ENCODE measurements at places on chromosomes 1 and 21.

GRCh38 chr1:92736395-92736794 is 48.5 kb downstream of the EVI5 start:
- no peaks in the 10 kb centered on the region for H3K4me1 ChIP-seq
- H3K27me3 ChIP-seq = no peaks in the 10 kb centered on the region
- no peak for DNase-seq

DNA sequence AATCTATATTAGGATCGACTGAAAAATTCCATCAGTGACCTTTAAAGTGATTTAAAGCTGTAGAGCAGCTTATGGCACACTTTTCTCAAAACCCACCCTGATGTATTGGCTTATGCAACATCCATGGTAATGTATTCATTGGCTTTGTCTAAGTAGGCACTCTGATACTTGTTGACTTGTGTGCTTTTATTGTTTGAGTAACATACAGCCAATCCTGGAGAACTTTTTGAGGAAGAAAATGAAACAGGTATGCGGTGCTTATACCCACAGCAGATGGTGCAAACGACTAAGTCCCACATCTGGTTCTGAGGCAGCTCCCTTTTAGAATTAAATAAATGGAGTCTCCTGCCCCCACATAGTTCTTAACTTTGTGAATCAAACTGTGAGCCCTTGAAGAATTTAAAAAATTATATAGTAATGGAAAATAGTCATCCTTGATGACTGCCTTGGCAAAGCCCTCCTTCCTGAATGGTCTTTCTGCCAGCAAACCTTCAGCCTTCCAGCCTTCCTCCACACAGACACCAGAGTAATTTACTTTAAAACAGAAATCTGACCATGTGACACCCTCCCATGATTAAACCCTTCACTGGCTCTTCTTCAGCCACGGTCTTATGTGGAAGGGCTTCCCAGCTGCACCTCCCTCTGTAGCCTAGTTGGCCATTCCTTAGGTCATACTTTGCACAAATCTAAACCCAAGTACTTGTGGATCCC is 116.0 kb downstream of the BCAR3 start:
- DNase-seq = no peak
- peaks cover 12% of the 10 kb centered on the region for H3K4me1 ChIP-seq
- H3K4me3 ChIP-seq = no peak overlapping the region
- no peaks in the 10 kb centered on the region for H3K27me3 ChIP-seq
- peaks cover 36% of the 10 kb centered on the region for H3K36me3 ChIP-seq
- H3K27ac ChIP-seq = no peak overlapping the region

DNA sequence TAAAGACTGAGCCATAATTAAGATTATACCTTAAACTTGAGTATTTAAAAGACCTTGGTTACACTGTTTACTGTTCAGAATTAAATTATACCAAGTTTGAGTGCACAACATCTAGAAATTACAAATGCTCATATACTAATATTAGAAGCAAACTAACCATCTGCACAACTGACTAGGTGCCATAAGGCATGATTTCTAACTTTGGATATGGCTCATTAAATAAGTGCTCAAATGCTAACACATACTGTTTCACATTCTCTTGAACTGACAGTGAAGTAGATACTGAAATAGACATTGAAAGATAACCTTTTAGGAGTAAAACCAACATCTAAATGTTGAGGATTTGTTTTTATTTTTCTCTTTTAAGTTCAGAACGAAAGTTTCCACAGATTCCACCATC is 74.1 kb downstream of the PRKAA2 start:
- no peak overlapping the region for H3K27ac ChIP-seq
- DNase-seq = no peak
- H3K36me3 ChIP-seq = no peaks in the 10 kb centered on the region
- no peaks in the 10 kb centered on the region for H3K27me3 ChIP-seq
- no peak overlapping the region for H3K4me3 ChIP-seq

- no peaks in the 10 kb centered on the region for H3K4me1 ChIP-seq
- H3K4me3 ChIP-seq = no peak overlapping the region
- H3K27ac ChIP-seq = no peak overlapping the region
- peaks cover 4% of the 10 kb centered on the region for H3K36me3 ChIP-seq
- no peaks in the 10 kb centered on the region for H3K27me3 ChIP-seq
Observed at GRCh38 chr1:50523548-50523947, 100.3 kb upstream of the DMRTA2 start.

- H3K27me3 ChIP-seq = no peaks in the 10 kb centered on the region
- H3K36me3 ChIP-seq = peaks cover 4% of the 10 kb centered on the region
- no peaks in the 10 kb centered on the region for H3K4me1 ChIP-seq
- no peak for DNase-seq
- H3K4me3 ChIP-seq = no peak overlapping the region
- H3K27ac ChIP-seq = no peak overlapping the region
Observed at GRCh38 chr1:205523891-205524793, 19.7 kb downstream of the CDK18 start.

All from thoracic aorta (tissue), 2 donors.